ENCODE measurements at places on chromosomes 6 and 20.

DNA sequence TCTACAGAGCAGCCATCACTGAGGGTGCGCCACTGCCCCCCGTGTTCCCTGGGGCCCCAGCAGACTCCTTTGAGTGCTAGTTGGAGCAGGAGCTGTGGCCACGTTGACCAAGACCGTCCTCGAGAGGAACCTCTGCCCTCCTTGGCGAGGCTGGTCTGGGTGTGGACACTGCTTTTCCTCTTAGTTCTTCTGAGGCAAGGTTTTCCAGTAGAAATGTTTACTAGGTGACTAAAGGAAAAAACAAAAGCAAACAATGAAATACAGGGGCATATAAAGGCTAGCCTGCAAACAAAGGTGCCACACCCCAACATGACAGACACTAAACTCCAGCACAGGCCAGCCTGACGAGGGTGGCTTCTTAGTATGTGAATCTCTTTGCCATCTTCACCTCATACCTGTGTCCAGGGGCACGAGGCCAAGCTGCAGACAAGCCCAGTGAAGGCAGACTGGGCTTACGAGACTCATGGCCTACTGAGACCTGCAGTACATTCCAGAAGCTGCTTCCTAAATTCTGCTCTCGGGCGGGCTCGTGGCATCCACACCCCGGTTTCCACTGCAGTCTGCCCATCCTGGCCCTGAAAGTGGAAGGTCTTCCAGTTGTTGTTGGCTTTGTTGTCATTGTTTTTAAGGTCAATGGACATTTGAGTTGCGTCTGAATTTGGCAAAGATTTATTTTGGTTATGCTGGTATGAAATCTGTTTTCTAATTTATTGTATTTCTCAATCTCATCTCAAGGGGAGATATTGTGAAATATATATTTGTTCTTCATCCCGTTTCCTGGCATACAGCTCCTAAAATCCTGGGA is 39.2 kb downstream of the FAM50B start:
- no peak for DNase-seq

- DNase-seq, result no peak
Measured at GRCh38 chr6:15501826-15502445, 160.9 kb downstream of the DTNBP1 start.

DNA sequence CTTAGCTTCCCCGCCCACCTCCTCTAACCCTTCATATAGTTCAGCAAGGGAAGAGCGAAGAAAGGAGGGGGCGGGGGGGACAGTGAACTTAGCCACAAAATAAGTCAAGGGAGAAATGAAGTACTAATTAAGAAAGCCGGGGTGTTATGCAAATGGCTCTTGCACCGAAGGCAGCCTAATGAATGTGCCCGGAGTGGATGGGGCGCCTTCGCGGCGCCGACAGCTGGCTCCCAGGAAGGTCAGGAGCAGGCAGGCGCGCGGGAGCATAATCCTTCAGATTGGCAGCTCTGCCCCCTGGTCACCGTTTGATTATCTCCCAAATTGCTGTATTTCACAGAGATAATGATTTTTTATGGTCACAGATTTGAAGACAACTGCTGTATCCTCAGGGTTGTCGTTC is 395.1 kb downstream of the TFAP2B start:
- no peak for DNase-seq

DNA sequence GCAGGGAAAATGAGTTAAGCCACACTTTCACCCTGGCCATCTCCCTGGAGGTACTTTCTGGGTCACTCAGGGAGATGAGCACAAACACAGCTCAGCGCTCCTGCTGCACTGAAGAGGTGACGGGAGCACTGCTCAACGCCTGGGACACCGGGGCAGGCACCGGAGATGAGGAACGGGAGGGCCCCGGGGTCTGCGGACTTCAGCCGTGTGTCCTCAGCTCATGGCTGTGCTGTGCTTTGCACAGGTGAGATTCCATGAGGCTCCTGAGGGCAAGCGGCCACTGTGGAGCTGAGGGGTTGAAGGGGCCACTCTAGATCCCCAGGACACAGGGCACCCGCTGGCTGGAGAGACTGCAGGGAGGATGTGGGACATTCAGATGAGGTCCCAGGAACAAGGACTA is 234.2 kb upstream of the EXOC2 start:
- no peak for DNase-seq

DNA sequence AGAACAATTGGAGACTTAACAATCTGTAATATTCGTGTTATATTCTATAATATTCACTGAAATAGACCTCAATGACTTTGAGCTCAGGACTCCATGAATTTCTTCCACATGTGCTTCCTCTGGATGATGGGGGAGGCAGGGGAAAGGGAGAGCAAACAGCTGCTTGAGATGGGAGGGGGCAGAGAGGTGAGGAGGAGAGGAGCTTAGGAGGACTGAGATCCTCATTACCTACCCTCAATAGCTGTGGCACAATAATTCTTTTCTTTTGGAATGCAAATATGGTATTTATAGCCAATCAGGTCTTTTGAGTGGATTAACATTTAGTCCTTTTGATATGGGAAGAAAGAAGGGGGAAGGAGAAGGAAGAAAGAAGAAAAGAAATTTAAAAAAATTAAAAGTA is 64.1 kb upstream of the ZNF217 start:
- no peak for DNase-seq

DNA sequence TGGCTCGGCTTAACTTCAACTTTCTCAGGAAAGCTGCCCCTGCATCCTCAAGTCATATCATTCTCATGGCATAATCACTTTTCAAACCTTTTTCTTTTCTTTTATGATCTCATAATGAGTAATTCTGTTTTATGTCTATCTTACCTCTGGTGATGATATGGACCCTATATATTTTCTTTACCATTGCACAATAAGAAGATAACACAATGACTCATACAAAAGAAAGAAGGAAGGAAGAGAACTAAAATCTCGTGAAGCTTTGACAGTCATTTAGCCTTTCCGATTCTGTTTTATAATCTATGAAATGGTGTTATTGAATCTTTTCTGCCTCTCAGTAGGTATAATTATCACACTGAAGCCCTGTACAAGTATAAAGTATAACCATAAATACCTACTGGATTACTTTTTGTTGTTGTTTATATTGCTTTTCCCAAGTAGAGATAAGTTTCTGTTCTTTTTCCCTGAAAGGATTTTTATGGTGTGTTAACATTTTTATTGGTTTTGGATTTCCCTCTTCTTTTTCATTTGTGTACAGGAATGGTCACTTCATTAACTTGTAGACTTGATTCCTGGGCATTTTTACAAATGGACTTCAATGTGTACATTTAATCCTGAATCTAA is 300.9 kb downstream of the LAMA2 start:
- no peak for DNase-seq

Measured in stimulated activated CD8-positive, alpha-beta memory T cell treated with anti-CD3 and anti-CD28 coated beads, Interleukin-15, amount 100 ng/mL, for 4 hours (primary cell).